ENCODE measurements at places on chromosomes 13 and 19. TPM values are rescaled to one million over a fixed set of nuclear protein-coding genes. Genes with fewer than 3 reads are reported as not detected.

Gene CACNA1A
- total RNA-seq: 12.4 TPM

Gene ZNF844
- total RNA-seq: 16.2 TPM

Gene ZFP82
- 6.3 TPM for total RNA-seq

Gene SNRPD2
- 240 TPM for total RNA-seq

Gene IFNL1
- not detected for total RNA-seq
